Effector memory CD4-positive, alpha-beta T cell (primary cell): ENCODE measurements at places on chromosomes 4 and X.

DNA sequence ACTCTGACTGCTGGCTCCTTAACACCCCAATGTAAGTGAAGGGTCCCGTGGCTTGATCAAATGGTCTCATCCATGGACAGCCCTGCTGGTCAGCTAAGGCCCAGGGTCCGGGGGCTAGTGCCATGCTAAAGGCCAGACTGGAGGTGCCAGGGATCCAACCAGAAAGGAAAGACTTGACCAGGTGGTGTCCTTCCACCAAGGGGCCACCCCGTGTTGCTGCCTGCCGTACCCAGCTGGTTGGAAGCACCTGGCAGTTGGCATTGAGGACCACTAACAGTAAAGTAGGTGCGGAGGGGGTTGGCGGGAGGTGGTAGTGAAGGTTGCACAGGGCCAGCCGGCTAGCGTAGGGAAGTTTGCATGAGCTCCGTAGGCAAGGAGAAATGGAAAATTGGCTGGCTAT, 1.7 kb upstream of the IL1RAPL2 start:
- H3K27me3 ChIP-seq, result peaks cover 4% of the 10 kb centered on the region
- no peaks in the 10 kb centered on the region for H3K36me3 ChIP-seq
- no peak overlapping the region for H3K27ac ChIP-seq
- H3K4me3 ChIP-seq, result no peak overlapping the region
- DNase-seq, result no peak

- DNase-seq, result no peak
- H3K4me3 ChIP-seq, result no peak overlapping the region
- H3K36me3 ChIP-seq, result peaks cover 20% of the 10 kb centered on the region
- H3K27ac ChIP-seq, result no peak overlapping the region
- no peaks in the 10 kb centered on the region for H3K27me3 ChIP-seq
Measured at GRCh38 chr4:106289737-106290136, 26.3 kb downstream of the TBCK start.

DNA sequence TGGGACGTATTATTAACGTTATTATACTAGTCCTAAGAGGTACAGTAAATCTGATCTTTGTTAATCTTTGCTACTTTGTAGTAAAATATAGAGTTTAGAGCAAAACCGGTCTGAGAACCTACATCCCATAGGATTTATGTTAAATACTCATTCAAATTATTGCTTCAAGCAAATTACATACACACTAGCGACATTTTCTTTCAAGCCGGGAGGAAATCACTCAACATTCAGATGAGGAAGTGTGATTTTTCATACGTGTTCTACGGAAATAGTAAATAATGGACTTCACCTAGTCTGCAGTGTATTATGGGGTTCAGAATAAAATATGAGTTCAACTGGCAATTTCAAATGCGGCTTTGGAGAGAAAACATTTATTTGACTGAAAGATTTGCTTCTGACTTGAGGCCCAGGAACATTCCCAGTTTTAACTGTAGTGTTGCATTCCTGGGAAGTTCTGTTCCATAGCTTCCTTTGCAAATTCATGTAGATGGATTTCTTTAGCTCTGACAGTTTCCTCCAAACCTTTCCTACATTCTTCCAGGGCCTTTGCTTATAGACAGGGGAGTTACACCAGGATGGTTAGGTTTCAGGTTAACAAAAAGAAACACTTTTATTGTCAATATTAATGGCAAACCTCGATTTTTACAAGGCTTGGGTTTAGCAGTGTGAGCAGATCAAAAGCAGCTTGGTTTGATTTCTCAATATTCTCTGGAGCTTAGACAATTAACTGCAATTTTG, 5.3 kb upstream of the HAND2 start:
- H3K27me3 ChIP-seq, result peaks cover 83% of the 10 kb centered on the region
- no peak for DNase-seq
- no peak overlapping the region for H3K4me3 ChIP-seq
- no peak overlapping the region for H3K27ac ChIP-seq
- no peaks in the 10 kb centered on the region for H3K36me3 ChIP-seq

GRCh38 chr4:65719635-65720034, 49.3 kb upstream of the EPHA5 start:
- no peak for DNase-seq
- no peaks in the 10 kb centered on the region for H3K27me3 ChIP-seq

DNA sequence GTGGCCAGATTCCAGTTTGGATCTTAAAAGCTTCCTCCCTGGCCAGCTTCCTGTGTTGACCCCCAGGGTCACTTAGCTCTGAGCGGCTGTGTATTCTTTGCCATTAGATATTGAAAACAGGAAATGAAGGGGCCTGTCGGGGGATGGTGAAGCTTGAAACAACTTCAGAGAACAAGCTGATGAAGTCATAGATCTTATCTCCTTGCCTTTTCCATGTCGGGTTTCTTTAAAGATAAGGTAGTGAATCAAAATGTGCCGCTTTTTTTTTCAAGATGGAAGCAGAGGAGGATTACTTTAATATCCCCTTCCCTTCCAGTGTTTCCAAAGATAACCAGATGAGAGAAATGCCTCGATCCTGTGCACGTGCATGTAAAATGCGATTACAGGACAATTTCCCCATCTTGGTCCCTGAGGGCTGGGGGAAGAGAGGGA, 508.5 kb downstream of the MID1IP1 start:
- H3K27me3 ChIP-seq, result no peaks in the 10 kb centered on the region
- H3K4me1 ChIP-seq, result peaks cover 28% of the 10 kb centered on the region
- DNase-seq, result peak; percentile 19

GRCh38 chrX:67546496-67547423, 2.9 kb downstream of the AR start:
- no peaks in the 10 kb centered on the region for H3K36me3 ChIP-seq
- no peak overlapping the region for H3K4me3 ChIP-seq
- no peak overlapping the region for H3K27ac ChIP-seq
- no peaks in the 10 kb centered on the region for H3K4me1 ChIP-seq

DNA sequence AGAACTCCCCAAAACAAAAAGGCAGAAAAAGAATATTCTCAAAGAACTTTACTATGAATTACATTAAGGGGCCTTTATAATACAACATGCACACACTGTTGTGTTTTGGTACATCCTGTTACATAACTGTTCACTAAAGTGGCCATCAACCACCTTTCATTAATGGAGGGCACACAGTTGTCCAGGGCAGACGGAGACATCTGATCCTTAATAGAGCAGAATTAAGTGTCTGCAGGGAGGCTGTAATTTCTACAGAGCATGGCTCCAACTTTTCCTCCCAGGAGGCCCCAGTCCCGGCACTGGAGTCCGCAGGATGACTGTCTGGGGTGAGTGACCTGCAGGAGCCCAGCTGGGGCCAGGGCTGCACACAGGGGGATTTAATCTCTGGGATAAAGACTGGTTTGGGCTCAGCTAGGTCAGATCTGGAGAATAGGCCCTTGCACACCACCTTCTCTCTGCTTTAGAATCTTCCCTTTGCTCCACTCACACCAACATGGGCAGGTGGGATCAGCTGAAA, 233.4 kb downstream of the MAML3 start:
- no peak overlapping the region for H3K4me3 ChIP-seq
- DNase-seq, result no peak
- H3K36me3 ChIP-seq, result no peaks in the 10 kb centered on the region
- H3K4me1 ChIP-seq, result no peaks in the 10 kb centered on the region

- H3K4me1 ChIP-seq, result no peaks in the 10 kb centered on the region
- H3K27me3 ChIP-seq, result no peaks in the 10 kb centered on the region
- no peak overlapping the region for H3K4me3 ChIP-seq
Measured at GRCh38 chr4:45358573-45359506, 632.5 kb upstream of the GNPDA2 start.

DNA sequence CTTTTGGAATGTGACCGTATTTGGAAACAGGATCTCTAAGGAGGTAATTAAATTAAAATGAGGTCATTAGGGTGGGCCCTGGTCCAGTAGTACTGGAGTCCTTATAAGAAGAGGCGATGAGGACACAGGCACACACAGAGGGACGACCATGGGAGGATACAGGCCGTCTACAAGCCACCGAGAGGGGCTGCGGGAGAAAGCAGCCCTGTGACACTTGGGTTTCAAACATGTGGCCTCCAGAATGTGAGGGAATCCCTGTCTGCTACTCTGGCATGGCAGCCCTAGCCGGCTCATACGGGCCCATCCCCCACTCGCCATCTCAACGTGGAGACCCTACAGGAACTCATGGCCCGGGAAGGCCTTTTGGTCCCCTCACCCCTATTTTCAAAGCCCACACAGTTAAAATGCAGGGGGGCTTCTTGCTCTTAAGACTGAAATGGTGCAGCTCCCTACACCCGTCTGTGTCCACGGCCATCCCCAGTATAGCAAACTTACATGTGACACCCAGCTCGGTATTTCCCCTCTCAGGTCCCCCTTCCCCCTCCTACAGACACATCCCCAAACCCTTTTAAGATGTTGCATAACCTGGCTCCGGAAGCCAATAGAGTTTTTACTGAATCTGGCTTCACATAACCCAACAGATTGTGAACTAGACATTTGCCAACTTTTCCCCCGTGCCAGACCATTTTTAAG, 124.1 kb upstream of the TBL1X start:
- H3K36me3 ChIP-seq, result no peaks in the 10 kb centered on the region
- no peak for DNase-seq
- H3K4me3 ChIP-seq, result peak overlapping the region; percentile 46
- H3K4me1 ChIP-seq, result peaks cover 31% of the 10 kb centered on the region
- H3K27ac ChIP-seq, result peak overlapping the region; percentile 86

DNA sequence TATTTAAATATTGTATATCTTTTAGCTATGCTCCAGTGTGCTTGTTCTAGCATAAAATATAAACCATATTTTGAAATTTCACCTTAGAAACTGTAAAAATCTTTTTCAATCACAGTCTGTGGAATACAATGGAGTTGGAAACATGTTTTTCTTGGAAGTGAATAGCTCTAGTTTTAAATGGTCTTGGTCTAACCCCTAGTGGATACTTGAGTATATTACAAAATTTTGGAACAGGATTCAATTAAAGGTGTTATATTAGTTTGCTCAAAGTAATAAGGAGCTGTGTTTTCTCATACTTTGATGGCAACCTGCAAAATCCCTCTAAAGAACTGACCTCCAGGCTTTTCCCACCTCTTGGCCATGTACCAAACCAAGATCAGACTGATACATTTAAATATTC, 48.2 kb downstream of the STK26 start:
- DNase-seq, result no peak
- no peaks in the 10 kb centered on the region for H3K4me1 ChIP-seq
- no peak overlapping the region for H3K27ac ChIP-seq
- no peaks in the 10 kb centered on the region for H3K27me3 ChIP-seq
- H3K36me3 ChIP-seq, result peaks cover 6% of the 10 kb centered on the region

DNA sequence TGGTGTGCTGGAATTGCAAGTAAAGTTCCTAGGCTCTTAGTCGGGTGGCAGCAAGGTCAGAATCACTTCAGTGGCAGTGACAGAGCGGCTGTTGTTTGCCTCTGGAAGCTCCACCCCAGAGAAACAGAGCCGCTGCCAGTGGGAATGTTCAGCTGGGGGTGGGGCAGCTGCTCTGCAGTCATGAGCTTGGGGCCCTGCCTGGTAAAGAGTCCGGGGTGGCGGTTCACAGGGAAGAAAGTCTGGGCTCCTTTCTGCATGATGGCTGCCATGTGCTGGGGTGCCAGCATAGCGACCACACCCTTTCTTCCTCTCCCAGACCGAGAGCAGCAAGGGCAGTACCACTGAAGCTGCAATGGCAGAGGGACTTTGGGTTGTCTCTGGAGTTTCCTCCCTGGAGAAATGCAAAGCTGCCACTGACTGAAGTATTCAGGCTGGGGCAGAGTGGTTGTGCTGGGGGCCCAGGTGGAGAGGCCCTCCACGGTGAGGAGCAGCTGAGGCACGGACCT, 108.8 kb upstream of the CENPE start:
- H3K27ac ChIP-seq, result no peak overlapping the region
- DNase-seq, result no peak
- H3K4me3 ChIP-seq, result no peak overlapping the region
- no peaks in the 10 kb centered on the region for H3K4me1 ChIP-seq
- H3K27me3 ChIP-seq, result no peaks in the 10 kb centered on the region

DNA sequence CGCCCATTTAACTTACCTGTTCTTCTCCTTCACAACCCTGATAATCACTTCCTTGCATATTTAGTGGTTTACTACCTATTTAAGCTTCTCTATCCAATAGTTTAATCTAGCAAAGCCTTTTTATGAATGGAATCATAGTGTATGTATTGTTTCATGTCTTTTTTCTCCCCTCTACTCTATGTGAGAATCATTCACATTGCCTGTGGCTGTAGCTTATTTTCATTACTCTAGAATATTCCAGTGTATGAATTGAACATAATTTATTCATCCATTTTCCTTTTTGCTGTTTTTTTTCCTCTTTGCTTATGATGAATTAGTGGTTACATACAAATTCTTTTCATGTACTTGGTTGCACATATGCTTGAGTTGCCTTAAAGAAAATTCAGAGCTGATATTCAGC, 490 bp upstream of the ADH4 start:
- no peaks in the 10 kb centered on the region for H3K4me1 ChIP-seq
- no peak for DNase-seq
- no peaks in the 10 kb centered on the region for H3K27me3 ChIP-seq
